RWPE2 (cell line): ENCODE measurements at places on chromosomes 5 and 9.

GRCh38 chr5:61306531-61307131, 25.4 kb upstream of the ZSWIM6 start:
- DNase-seq, result no peak

GRCh38 chr5:96687812-96688453, 25.8 kb downstream of the CAST start:
- no peak for DNase-seq

- no peak for DNase-seq
Observed at GRCh38 chr5:151924564-151925301, at the start of gene GLRA1. TSS of gene GLRA1 (minus strand) at chr5:151924851. CDS start at chr5:151924549, 302 bp downstream.

- DNase-seq, result no peak
Observed at GRCh38 chr5:179986328-179986727, 78.6 kb upstream of the TBC1D9B start.

GRCh38 chr5:174919351-174919750, 195.0 kb downstream of the MSX2 start:
- DNase-seq, result no peak

- no peak for DNase-seq
Observed at GRCh38 chr9:30193421-30193820, 2191.0 kb upstream of the ACO1 start.

GRCh38 chr9:86022687-86023266, 76.6 kb downstream of the GOLM1 start:
- no peak for DNase-seq

GRCh38 chr9:135244271-135245221, 157.1 kb downstream of the OLFM1 start:
- peak; percentile 62 for DNase-seq

- DNase-seq, result no peak
Observed at GRCh38 chr9:93244510-93245436, 60.8 kb downstream of the WNK2 start.

- DNase-seq, result no peak
Observed at GRCh38 chr9:124146031-124146561, 111.7 kb upstream of the NEK6 start.

DNA sequence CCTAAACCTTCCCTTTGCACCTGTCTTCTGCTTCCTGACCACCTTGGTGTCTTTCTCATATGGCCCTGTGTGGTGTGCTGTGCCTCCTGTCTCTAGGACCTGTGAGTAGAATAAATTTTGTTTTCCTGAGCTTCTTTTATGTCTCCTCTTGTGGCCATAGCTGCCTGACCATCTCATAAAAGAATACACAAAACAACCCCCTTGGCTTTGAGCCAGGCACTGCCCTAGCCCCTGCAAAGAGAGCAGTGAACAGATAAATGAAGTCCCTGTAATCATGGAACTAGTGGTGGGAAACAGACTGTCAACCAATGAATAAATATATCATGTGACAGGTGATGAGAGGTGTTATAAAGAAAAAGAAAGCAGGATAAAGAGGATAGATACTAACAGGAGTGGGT, 485.1 kb downstream of the CSNK1G3 start:
- no peak for DNase-seq

- DNase-seq, result no peak
Observed at GRCh38 chr9:35731415-35732184, 395 bp downstream of the TLN1 start.

DNA sequence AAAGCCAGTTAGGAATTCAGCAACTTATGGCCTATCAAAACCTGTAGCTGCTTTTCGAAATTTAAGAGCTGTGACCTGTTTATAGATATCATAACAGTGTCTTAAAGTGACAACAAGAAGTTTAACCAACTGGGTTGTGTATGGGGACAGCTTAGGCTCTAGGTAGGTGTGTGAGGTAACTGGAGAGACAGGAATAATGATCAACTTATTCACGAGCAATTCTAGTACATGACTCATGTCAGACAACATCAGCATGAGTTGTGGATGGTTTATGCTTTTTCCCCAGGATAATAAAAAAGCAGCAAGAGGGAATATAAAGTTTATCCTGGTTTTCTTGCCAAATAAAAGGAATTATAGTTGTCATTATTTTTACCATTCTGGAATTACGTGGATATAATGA, 88.6 kb downstream of the GDNF start:
- no peak for DNase-seq

- DNase-seq, result no peak
Observed at GRCh38 chr9:105637787-105638395, 24.4 kb upstream of the TAL2 start.

- no peak for DNase-seq
Observed at GRCh38 chr5:151682751-151683331, 3.9 kb downstream of the SPARC start.

- no peak for DNase-seq
Observed at GRCh38 chr5:65928322-65928752, 2.0 kb downstream of the ERBIN start.

GRCh38 chr5:142499591-142500226, 174.9 kb upstream of the SPRY4 start:
- no peak for DNase-seq

DNA sequence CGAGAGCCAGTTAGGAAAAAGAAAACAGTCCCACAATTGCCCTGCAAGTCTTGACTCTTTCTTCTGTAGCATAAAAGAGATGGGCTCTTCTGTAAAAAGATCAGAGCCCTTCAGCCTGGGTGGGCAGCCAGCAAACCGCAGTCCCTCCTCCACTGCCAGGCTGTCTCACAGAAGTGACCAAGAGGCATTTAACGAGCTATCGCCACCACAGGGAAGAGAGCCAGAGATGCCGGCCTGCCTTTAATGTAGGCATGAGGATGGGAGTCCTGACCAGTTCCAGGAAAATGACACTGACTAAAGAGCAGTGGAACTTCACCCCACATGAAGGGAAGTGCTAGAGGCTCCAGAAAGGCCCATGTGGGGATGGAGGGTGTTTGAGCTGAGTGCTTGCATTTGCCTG, 264.6 kb downstream of the NDUFS4 start:
- no peak for DNase-seq

DNA sequence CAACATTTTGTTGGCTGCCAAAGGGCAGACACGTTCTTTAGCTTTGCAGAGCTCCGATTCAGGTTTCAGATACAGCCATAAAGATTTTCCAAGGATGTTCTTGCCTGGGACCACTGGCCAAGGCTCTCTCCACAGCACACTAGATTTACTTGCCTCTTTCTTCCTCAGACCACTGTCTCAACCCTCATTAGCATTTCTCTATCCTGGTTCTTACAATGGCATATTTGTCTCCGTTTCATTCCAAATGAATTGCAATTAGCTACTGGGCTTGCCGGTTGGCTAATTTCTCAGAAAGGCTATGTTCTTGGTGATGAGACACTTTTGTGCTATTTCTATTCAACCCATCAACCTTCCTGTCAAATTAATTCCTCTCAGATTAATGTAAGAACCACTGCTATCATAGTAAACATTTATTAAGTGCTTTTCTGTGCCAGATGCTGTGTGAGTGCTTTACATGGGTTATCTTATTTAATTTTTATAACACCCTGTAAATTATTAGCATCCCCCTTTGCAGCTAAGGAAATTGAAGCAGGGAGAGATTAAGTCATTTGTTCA, 118.4 kb upstream of the NR3C1 start:
- no peak for DNase-seq

DNA sequence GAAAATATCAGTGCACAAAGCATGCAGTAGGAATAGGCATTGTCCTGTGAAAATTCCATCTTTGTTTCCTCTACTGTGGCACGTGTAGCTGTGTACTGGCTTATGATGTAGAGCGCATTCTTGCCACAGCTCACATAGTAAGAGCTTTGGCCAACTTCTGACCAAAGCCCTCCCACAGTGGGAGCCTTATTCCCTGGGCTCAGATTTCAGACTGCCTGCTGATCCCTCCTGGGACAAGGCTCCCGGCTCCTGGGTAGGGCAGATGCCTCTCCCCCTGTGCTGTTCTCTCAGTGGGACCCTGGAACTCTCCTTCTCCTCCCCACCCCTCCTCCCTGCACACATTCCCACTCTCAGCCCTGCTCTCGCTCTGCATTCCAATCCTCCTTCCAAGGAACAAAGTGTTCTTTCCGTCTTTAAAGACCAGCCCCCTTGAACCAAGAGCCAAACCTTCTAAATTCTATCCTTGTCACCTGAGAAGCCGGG, 17.5 kb downstream of the LCP2 start:
- no peak for DNase-seq

- DNase-seq, result peak; percentile 85
Observed at GRCh38 chr9:77449240-77450084, 198.7 kb downstream of the GNA14 start.

DNA sequence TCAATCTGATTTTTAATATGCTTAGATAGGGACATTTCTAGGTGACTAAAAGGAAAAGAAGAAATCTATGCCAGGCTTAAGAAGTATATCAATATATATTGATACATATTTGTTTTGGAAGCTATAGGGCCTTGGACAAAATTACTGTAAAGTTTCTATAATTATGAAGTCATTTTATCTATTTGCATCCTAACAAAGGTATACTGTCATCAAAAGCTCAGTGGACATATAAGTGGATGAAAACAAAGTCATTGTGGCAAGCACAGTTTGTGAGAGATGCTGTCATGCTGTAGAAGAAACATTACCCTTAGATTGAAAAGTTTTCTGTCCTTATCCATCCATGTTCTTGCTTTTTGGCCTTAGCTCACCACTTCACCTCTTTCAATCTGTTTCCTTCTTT, 140.3 kb upstream of the SPEF2 start:
- no peak for DNase-seq

- no peak for DNase-seq
Observed at GRCh38 chr5:84438456-84438855, 53.8 kb upstream of the EDIL3 start.

GRCh38 chr5:131634666-131634995, 398 bp downstream of the RAPGEF6 start:
- peak; percentile 75 for DNase-seq

DNA sequence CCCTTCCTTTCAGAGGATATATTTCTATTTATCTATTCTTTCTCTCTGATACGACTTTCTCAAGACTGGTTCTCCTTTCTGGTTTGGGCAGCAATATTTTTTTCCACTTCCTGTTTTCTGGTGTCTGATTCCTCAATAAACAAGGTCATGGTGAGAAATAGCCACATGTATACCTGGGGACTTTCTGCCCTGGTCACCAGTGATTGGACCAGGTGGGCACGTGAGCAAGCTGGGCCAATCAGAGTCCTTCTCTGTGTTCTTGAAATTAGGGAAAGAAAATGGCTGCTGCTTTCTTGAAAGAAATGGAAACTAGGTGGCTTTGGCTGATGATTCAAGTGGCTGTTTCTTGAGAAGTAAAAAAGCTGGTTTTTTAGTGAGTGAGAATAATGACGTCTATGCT, 18.4 kb upstream of the GSN start:
- DNase-seq, result no peak

DNA sequence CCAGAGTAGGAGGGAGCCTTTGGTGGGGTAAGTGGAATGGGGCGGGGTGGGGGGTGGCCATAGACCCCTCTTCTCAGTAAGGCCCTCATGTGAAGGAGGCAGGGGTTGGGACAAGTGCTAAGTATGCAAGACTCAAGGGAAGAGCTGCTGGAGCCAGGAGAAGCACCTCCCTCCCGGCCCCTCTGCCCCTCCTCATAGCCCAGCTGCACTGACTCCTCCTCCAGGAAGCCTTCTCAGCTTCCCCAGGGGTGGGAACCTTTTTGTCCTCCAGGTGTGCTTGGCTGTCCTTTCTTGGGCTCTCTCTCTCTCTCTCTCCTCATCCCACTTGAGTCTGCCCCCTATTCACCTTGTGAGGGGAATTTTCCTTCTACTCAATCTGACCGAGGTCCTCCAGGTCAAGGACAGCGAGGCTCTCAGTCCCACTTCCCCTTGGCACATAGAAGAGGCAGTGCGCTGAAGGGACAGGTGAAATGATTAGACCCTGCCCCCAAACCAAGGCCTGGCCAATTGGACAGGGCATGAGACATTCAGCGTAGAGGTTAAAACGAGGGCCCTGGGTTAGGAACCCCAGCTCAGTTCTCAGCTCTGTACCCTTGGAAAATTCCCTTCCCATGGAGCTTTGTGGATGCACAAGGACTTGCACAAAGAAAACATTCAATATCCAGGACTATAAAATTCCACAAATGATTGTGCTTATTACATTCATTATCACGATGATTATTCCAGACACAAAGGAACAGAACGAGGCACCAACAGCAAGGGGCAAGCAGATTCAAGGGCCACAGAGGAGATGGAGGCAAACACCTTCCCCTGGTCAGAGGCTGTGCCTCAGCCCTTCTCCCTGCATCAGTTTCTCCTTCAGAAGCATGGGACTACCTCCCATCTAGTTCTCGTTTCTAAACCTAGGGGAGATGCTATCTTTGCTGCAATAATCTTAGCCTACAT, 45.6 kb upstream of the IL17B start:
- DNase-seq, result no peak

DNA sequence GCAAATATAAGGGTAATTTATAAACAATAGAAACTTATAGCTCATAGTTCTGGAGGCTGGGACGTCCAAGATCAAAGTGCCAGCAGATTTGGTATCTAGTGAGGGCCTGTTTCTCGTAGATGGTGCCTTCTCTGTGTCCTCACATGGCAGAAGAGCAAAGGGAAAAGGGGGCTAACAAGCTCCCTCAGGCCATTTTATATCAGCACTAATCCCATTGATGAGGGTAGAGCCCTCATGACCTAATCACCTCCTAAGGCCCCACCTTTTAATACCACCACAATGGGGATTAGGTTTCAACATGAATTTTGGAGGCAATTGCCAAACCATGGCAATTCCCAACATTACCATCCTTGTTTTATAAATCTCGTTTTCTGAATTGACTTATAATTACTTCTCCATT, 259.8 kb downstream of the ARRDC3 start:
- no peak for DNase-seq

- DNase-seq, result no peak
Observed at GRCh38 chr9:115170358-115171073, 52.6 kb upstream of the TNC start.

GRCh38 chr9:5947912-5948311, 57.2 kb downstream of the MLANA start:
- DNase-seq, result no peak
